ENCODE measurements at places on chromosomes 5 and 9. TPM values are rescaled to one million over a fixed set of nuclear protein-coding genes. Genes with fewer than 3 reads are reported as not detected.

- DNase-seq: no peak
Observed at GRCh38 chr5:56147106-56147505, 86.0 kb downstream of the ANKRD55 start.

APBB3 gene
- total RNA-seq: 12.8 TPM

DNA sequence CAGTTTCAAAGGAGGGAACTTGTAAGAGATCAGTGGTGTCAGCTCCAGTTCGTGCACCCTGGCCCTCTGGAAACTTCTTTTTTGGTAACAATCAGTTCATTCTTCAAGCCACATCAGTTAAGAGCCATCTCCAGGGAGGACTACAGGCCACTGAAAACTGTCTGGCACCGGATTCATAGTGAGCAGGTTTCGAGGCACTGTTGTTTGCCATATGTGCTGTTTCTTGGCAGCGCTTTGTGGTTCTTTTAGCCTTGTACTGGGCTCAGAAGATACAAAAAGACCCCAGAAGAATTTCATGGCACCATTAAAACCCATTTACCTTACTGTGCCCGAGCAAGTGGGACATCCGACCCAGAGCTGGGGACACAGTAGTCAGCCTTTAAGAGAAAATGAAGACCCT is 68.5 kb downstream of the OTULIN start:
- no peak for DNase-seq

DNA sequence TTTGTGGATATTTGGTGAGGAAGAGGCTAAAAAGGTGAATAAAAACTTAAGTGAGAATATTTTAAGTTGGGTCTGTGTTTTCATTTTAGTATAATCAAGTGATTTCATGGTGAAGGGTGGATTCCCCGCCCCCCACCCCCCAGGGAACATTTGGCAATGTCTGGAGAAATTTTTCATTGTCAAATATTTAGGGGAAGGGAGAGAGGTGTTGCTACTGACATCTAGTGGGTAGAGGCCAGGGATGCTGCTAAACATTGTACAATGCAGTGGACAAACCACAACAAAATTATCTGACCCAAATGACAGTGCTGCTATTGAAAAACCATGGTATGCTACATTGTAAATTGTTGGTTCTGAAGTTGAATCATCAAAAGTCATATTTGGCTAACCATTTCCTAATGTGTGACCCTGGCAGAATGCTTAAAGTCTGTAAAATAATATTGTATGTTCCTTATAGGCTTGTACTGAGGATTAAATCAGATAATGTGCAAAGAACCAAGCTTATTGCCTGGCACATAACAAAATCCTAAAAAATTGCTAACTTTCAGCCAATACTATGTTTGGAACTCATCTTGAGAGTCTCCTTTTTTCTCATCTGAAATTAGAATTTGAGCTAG is 5.6 kb downstream of the C5orf24 start:
- DNase-seq: no peak

DNA sequence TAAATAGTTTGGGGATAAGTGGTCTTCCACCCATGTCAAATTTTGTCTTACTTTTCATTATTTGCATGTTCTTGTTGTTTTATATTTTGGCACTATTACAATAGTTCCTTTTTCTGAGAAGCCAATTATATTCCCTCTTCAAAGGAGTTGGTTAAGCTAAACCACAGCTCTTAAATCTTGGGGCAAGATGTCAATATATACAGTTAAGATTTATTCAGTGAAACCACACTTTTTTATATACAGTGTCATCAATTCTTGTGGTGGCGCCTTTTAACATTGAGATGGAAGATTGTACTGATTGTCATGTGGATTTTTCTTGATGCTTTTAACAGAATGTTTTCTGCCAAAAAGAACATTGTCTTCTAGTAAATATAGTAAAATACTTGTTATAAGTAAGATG is 104.1 kb downstream of the MTREX start:
- DNase-seq: no peak

GRCh38 chr9:91197232-91198181 is 164.2 kb downstream of the AUH start:
- DNase-seq: no peak

- DNase-seq: no peak
Observed at GRCh38 chr5:84364043-84364442, 20.6 kb downstream of the EDIL3 start.
